Hematopoietic multipotent progenitor cell treated with erythropoietin and hydrocortisone succinate and interleukin-3 and kit ligand, for 8 days (in vitro differentiated cells): ENCODE measurements at places on chromosomes 2 and 18.

GRCh38 chr2:131029812-131030211 is 63.4 kb downstream of the FAM168B start:
- DNase-seq, result no peak

DNA sequence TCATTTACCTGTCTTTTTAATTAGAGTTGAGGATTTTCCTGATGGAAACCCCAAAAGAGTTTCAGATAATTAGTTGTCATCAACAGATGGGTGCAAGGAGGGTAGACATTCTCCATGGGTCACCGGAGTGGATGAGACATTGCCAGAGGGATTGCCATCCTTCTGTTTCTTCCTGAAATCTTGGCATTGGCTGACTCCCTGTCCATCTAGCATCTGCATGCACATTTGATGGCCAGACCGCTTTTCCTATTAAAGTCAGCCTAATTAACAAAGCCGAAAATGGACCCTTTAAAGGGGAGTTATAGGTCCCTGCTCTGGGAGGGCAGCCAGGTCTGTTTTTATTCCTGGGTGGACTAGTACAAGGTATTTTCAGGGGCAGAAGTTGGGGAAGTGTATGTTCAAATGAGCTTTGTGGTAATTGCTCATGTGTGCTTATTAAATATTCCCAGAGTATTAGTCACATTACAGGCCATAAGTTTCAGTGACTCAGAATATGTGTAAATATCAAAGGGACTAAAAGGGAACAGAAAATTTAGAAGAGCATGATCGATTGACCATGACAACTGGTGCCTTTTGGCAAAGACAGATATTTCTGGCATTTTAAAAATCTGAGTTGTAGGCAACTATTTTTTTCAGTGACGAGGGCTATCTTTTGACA is 209.8 kb downstream of the PHLPP1 start:
- no peak for DNase-seq

GRCh38 chr2:238772635-238773297 is 75.1 kb upstream of the TWIST2 start:
- DNase-seq, result no peak

GRCh38 chr2:213065583-213066442 is 85.6 kb downstream of the IKZF2 start:
- DNase-seq, result peak; percentile 19

- DNase-seq, result no peak
These were observed 327.2 kb downstream of the SATB2 start for GRCh38 chr2:199130501-199130900.

DNA sequence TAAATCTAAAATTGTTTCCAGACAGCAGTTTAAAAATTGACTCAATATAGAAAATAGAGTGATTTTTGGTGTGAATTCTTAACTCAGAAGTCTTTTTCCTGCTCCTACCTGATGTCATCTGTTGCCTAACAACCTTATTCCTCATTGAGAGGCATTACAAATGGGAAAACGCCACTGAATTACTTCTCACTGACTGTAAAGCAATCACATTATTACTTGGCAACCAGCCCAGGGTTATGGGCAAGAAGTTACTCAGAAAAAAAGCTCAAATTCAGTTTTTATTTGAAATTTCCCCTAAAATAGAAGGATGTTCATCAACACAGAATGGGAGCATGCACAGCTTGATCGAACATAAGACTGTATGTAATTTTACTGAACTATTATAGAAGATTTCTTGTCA is 201.8 kb upstream of the GULP1 start:
- DNase-seq, result no peak

DNA sequence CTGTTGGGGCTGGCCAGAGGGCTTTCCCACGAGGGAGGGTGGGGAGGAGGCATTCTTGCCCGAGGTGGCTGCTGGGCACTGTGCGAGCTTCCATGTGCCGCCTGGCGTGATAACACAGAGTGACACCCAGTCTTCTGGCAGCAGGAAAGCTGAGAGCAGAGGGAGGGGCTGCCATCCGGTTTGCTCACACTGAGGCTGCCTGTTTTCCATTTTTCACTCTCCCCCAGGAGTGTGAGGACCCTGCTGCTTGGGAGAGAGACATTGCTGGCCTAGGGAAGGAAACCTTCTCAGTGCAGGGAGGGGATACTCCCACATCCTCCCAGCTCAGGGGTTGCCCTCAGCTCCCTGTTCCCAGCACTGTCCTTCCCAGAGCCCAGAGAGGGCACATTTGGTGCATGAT is 73.1 kb downstream of the INHBB start:
- no peak for DNase-seq

GRCh38 chr2:8489221-8489620 is 192.6 kb upstream of the ID2 start:
- DNase-seq, result no peak

GRCh38 chr2:85650456-85650855 is 17.5 kb downstream of the SFTPB start:
- DNase-seq, result no peak

DNA sequence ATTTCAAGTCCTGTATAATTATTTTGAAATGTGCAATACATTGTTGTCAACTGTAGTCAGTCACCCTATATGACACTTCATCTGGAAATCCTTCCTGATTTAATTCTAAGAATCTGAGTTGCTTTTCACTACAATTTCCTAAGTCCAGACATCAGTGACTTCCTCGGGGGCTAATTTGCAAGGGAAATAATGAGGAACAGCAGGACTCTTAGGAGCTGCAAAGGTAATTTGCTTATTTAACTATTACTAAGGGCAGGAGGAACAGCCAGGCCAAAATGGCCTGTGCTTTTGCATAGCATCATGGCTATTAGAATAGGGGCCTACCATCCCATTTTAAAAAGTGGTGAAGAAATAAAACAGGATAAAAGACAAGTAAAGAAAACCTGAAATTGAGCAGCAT is 178.8 kb downstream of the MC4R start:
- no peak for DNase-seq

DNA sequence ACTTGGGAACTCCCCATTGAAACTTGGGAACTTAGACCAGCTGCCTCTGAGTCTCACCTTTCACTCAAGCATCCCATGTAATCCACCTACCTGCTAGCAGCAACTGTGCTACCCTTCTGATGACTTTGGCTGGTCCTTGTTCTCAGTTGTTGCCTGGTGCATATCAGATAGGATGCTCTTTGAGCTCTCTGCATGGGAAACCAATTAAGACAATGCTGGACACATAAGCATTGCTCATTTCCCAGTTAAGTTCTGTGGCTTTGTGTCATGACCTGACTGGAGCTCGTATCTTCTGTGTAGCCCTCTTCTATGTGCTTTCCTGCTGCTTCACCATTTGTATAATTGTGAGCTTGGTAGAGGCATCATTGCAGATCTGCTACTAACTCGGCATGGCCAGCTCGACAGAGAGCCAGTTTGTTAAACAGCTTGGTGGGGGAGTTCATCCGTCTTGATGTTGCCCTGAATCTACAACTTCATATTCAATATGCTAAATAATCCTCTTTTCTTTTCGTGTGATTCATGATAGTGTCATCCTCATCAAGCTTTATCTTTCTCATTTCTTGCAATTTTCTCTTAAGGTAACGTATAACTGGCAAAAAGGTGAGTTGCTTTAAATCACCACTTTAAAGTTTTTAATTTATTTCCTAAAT is 447.5 kb upstream of the SLC14A2 start:
- DNase-seq, result no peak

DNA sequence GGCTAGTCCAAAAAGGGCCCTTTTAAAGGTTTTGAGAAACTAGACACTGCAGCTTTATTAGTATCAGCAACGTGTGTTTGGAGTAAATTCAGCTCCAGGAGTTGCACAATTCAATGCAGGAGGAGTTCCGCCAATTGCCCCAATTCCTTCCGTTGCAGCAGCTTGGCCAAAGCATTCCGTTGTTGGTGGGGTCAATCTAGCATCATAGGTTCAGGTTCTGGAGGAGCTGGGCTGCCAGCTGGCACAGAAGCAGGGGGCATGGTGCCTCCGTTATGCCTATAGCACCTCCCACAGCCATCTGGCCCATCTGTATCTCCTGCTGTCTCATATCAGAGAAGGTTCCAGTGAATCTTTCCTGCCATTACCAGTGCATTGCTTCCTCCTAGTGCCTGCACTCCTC is 55.4 kb downstream of the REL start:
- no peak for DNase-seq

DNA sequence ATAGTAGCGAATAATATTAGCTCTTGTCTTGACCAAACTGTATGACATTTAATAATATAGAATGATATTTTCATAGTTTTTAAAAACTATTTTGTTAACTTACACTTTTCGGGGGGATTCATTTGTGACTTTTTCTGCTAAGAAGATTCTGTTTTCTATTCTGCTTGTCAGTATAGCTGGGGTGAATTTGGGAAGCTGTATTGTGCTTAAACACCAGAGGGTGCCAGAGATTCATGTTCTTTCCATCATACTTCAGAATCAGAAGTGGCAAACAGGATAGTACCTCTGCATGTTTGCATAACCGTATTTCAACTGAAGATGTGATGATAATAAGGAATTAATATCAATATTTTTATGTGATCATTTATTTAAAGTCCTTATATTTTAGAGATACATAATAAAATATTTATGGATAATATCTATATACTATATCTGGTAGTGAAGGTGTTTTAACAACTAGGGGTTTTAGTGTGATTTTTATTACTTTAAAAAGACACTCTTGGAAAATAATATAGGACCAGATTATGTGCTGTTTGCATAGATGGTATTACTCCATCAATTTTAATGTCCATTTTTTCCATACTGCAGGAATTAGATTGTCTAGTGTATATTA is 81.0 kb downstream of the TAF4B start:
- peak; percentile 68 for DNase-seq

GRCh38 chr2:122003196-122003940 is 247.9 kb downstream of the TSN start:
- no peak for DNase-seq

DNA sequence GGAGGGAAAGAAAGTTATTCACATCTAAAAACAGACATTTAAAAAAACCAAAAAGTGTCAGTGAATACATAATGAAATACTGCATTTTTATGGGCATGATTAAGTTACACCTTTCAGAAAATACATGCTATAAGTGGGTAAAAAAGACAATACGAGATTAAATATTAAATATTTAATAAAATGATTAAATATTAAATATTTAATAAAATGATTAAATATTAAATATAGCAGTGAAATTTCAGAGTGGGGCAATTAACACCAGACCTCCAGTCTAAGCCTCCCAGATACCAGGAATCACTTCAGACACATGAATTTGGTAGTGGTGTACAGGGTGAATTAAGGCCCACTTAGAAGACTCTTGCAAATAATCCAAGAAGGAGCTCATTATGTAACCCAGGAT is 15.5 kb downstream of the RBM43 start:
- DNase-seq, result no peak

DNA sequence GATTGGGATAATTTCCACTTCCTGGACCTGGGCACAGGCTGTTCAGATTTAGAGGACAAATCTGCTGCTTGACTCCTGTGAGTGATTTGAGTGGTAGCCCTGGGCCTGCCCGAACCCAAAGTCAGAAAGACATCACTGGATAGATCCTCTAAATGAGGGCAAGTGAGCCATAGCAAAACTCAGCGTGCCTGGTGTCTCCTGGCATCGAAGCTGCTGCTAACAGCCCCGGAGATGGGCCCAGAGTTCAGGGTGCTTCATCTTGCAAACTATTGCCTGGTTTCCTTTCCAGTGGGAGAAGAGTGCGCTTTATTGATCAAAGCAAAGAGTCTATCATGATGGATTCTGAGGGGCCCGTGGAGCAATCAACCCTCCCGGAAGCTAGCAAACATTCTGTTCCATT is 153.1 kb upstream of the KLHL29 start:
- no peak for DNase-seq

GRCh38 chr18:23861805-23862470 is 152.6 kb upstream of the TTC39C start:
- DNase-seq, result no peak

DNA sequence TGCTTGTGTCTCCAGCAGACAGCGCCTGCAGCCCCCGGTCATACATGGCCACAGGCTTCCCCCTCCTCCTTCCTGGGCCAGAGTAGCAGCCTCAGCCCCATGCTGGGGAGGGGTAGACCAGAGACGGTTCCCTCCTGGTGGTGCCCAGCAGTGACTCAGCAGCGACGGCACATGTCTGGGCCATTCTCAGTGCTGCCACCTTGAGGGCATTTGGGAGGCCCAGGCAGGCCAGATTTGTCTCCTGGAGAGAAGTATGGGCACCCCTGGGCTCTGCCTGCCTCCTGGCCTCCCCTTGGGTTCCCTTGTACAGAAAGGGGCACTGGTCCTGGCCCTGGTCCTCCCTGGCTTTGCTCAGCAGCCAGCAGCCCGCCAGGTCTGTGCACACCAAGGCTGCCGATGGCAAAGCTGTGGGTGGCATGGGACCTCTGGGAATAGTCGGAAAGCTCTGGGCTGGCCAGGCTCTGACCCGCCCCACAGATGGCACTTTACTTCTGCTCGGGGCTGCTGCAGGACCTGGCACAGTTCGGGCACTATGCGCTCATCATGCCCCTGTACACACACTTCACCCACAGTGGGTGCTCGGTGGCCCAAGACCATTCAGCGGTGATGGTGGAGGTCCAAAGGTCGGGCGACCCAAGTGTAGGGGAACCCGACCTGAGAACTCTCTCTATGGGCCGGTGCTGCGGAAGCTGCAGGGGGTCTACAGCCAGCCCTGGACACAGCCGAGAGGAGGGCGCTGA is 11.4 kb upstream of the ALPI start:
- peak; percentile 70 for DNase-seq

DNA sequence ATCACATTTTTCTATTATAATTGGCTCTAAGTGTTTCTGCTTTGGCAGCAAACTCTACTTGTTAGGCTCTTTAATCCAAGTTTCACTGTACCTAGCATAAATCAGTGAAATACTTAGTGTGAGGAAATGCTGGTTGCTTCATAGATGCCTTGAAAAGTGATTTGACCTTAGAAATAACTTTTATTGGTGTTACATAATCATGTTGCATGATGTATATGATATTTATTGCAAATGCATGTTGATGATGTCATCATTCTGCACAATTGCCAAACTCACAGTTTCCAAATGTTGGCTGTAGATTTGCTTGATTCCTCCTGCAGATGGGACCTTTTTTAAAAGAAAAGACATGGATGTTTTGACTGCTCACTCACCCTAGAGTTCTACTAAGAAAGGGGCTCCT is 137.6 kb upstream of the BCL2L11 start:
- DNase-seq, result no peak

- DNase-seq, result no peak
These were observed 20.1 kb upstream of the PRLH start for GRCh38 chr2:237546040-237546875.

DNA sequence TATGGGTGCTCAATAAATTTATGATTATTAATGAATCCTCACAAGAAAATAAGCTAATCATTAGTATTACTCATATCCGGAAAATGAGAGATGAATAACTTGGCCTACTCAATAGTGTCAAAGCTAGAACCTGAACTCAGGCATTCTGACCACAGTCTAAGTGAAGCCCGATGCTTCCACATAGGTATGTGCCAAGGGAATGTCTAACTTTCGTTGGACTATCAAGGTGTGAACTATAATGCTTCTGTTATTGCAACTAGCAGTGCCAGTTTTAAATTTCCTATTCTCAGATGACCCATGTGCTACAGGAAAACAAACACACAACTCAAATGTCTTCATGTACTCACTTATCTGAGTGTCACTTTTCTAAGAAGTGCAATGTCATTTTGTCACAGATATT is 1.8 kb downstream of the BARD1 start:
- DNase-seq, result peak; percentile 20

- no peak for DNase-seq
These were observed 73.3 kb upstream of the TFCP2L1 start for GRCh38 chr2:121358291-121358690.

- DNase-seq, result no peak
These were observed 785.5 kb upstream of the HS6ST1 start for GRCh38 chr2:129103936-129104878.

- DNase-seq, result no peak
These were observed 83.5 kb upstream of the SERPINE2 start for GRCh38 chr2:224122542-224122941.
